Mucosa of descending colon (tissue), 3 donors: ENCODE measurements at places on chromosomes 4 and X.
A peak's percentile ranks its signal among the peaks of the same experiment; 100 is the strongest.

GRCh38 chr4:113016377-113016776, 33.1 kb upstream of the ANK2 start:
- DNase-seq, result no peak

- DNase-seq, result no peak
These were observed 399.4 kb upstream of the FTHL17 start for GRCh38 chrX:31471229-31471628.

DNA sequence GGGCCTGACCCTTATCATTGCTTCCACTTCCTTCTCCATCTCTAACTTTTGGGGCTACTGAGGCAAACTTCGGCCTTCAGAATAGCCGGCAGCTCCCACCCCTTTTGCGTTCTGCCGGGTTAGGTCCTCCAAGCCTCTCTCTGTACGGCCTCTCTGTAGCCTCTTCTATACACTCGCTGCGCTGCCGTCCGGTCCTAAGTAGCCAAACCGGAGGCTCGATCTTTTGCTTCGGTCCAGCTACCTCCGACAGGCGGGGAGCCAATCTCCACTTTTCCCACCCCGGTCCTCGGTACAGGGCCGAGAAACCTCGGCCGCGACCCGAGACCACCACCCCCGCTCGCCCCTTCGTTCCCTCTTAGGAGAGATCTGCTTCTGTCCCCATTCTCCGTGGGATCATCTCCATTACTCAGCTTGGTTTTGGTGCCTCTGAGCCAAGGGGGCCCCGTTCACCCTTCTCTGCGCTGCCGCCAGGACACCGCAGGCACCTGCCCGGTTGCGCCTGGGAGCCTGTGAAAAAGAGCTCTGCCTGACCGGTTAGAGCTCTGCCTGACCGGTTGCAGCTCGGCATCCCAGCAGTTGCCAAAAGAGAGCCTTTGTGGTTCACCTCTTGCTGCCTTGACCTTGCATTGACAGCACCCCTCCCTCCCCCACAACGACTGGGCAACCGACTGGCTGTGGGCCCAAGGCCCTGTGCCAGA, 1.0 kb upstream of the HTR2C start:
- no peak for DNase-seq

- DNase-seq, result no peak
These were observed 1477.0 kb downstream of the PCDH7 start for GRCh38 chr4:32196950-32197688.

- no peak for DNase-seq
These were observed 15.3 kb upstream of the ANXA5 start for GRCh38 chr4:121712001-121712651.

DNA sequence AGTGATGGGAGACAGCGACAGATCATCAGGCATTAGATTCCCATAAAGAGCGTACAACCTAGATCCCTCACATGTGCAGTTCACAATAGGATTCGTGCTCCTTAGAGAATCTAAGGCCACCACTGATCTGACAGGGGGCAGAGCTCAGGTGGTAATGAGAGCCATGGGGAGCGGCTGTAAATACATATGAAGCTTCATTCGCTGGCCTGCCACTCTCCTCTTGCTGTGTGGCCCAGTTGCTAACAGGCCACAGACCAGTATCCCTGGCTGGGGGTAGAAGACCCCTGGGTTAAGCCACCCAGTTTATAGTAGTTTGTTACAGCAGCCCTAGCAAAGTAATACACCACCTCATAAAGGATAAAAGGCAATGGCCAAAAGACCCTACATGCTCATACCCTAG, 30.3 kb downstream of the APBB2 start:
- DNase-seq, result no peak

- peak; percentile 74 for DNase-seq
These were observed 619 bp upstream of the MPC1L start for GRCh38 chrX:40622479-40623138.

DNA sequence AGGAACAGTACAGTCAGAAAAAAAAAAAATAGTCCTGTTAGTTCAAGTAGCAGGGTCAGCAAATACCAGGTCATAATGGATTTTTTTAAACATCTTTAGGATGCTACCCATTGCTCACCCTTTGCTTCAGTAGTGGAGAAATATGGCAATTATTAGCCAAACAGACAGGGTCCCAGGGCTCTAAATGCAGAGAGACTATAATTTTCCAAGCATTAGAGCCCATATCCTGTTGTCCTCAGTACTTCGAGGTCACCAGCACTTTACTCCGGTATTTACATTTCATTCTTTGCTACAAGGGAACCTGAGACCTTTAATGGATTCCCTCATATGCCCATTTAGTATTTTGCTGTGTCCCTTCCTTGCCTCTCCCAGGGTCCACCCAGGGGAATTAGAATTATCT, 1562.9 kb upstream of the TENM3 start:
- no peak for DNase-seq

- peak; percentile 1 for DNase-seq
These were observed 25.3 kb upstream of the CT45A1 start for GRCh38 chrX:135688137-135688536.

DNA sequence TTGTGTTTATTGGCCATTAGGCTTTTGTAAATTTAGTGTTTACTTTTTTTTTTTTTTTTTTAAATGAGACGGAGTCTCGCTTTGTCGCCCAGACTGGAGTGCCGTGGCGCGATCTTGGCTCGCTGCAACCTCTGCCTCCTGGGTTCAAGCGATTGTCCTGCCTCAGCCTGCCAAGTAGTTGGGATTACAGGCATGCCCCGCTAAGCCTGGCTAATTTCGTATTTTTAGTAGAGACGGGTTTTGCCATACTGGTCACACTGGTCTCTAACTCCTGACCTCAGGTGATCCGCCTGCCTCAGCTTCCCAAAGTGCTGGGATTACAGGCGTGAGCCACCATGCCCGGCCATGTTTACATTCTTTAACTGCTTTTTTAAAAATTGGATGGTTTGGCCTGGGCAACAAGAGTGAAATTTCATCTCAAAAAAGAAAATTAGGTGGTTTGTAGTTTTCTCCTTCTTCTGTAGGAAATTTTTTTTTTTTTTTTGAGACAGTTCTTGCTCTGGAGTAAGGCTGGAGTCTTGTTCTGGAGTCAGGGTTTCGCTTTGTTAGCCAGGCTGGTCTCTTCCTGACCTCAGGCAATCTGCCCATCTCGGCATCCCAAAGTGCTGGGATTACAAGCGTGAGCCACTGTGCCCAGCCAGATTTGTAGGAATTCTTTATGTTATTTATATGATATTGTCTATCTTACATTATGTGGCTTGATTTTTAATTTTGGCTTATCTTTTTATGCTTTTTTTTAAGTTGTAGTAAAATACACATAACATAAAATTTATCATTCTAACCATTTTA, 15.1 kb downstream of the UBE2K start:
- DNase-seq, result no peak

DNA sequence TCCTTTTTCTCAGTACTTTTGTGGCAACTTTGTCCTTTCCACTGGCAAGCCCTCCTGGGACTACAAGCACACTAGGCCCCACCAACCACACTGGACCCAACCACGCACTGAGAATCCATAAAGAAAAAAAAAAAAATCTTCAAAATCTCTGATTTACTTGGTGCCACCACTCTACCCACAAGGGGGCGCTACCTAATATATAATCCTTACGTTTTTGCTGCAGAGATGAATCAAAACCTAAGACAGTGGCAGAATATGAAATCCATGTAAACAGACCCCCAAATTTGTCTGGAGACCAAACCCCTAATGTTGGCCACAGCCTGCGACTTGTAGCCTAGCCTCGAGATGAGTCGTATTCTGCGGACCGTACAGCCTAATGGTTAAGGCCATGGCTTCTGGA, 63.5 kb upstream of the ARHGAP36 start:
- no peak for DNase-seq

GRCh38 chr4:138772366-138772765, 243.2 kb upstream of the NOCT start:
- DNase-seq, result no peak
